ENCODE measurements at places on chromosomes 3 and 15. TPM values are rescaled to one million over a fixed set of nuclear protein-coding genes. Genes with fewer than 3 reads are reported as not detected.

- DNase-seq: no peak
Measured at GRCh38 chr15:39937696-39938095, 3.8 kb downstream of the EIF2AK4 start.

PATL2 gene
- total RNA-seq: 46.7 TPM

GRCh38 chr3:106635826-106636225 is 741.4 kb upstream of the CCDC54 start:
- no peak for DNase-seq

VEPH1 gene
- total RNA-seq: 0.22 TPM

ACP3 gene
- 19.0 TPM for total RNA-seq

DNA sequence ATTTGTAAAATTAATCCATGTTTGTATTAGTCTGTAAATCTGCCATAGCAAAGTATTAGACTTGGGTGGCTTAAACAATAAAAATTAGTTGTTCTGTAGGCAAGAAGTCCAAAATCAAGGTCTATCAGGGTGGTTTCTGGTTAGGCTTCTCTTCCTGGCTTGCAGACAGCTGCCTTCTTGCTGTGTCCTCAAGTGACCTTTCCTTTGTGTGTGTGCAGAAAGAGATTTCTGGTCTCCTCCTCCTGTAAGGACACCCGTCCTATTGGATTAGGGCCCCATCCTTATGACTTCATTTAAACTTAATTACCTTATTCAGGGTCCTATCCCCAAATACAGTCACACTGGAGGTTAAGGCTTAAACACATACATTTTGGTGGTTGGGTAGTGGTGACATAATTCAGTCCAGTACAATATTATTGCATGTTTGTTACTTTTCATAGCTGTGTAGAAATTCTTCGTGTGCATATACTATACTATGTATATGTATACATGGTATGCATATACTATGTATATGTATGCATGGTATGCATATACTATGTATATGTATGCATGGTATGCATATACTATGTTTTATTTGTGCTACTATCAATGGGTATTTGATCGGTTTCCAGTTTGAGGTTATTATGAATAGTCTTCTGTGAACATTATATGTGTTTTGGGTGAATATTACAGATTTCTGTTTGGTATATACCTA is 57.9 kb upstream of the RNU6-1 start:
- DNase-seq: no peak

- no peak for DNase-seq
Measured at GRCh38 chr3:50275141-50275995, 3.5 kb upstream of the LSMEM2 start.

PDE12 gene
- 29.9 TPM for total RNA-seq

DNA sequence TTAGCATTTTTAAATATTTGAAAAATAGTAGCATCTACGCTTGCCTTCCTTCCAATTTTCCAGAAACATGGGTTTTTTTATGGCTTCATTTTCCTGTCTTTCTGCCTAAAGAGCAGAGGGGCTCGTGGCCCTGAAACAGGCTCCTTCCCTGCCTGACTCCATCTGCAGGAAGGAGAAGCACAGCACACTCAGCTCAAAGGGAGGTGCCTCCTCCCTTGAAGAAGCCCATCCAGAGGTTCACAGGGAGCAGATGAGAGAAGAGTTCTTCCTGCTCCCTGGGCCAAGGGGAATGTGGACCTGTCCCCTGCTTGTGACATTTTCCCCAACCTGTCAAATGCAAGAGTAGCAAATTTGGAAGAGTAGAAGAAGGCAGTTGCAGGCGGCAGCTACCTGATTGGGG is 55.8 kb downstream of the BBX start:
- no peak for DNase-seq

DNA sequence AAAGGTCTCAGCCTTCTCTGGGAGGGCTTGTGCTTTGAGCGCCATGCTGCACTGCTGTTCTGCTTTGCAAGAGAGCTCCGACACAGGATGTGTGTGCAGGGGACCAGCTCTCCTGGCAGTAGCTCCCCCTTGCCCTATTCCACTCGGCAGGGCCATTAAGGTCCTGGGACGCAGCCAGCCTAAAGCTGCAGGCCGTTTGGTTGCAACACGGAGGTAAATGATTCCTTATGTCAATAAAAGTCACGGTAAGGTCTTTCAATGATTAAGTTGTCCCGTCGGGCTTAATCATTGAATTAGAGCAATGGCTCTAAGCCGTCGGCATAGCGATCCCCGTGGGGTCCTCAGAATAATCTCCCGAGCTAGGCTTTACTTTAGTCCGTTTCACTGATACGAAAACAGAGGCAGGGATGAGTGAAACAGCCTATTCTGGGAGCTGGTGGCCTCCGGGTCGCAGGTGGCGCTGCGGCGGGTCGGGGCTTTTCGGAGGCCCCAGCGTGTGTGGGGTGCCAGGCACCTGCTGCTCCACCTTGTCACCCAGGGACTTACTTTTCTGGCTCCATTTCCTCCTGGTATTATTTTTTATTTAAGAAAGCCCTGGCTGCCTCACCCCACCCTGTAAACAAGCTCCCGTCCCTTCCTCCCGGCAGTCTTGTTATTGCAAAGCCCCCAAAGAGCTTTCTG is 525.2 kb downstream of the OCA2 start:
- DNase-seq: no peak

GRCh38 chr3:25594007-25594502 is 70.7 kb downstream of the TOP2B start:
- DNase-seq: peak; percentile 16

TPM1 gene
- 19.2 TPM for total RNA-seq

MAP1A gene
- total RNA-seq: 0.30 TPM

GRCh38 chr3:119437691-119438258 is 25.6 kb downstream of the TMEM39A start:
- DNase-seq: no peak

DNA sequence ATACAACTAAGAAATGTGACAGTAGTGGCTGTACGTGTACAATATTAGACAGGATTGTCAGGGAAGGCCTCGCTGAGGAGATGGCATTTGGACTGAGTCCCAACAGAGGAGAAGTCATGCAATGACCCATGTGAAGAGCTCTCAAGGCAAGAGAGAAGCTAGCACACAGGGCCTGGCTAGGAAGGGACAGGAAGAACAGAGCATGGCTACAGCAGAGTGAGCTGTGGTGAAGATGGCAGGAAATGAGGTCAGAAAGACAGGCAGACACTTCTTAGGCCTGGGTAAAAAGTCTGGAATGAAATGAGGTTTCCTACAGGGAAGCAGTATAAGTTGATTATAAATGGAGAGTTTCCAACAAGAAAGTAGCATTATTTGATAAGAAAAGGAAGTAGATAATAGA is 33.2 kb upstream of the LEKR1 start:
- no peak for DNase-seq

GRCh38 chr15:48510976-48511375 is 134.5 kb downstream of the FBN1 start:
- DNase-seq: no peak

DNA sequence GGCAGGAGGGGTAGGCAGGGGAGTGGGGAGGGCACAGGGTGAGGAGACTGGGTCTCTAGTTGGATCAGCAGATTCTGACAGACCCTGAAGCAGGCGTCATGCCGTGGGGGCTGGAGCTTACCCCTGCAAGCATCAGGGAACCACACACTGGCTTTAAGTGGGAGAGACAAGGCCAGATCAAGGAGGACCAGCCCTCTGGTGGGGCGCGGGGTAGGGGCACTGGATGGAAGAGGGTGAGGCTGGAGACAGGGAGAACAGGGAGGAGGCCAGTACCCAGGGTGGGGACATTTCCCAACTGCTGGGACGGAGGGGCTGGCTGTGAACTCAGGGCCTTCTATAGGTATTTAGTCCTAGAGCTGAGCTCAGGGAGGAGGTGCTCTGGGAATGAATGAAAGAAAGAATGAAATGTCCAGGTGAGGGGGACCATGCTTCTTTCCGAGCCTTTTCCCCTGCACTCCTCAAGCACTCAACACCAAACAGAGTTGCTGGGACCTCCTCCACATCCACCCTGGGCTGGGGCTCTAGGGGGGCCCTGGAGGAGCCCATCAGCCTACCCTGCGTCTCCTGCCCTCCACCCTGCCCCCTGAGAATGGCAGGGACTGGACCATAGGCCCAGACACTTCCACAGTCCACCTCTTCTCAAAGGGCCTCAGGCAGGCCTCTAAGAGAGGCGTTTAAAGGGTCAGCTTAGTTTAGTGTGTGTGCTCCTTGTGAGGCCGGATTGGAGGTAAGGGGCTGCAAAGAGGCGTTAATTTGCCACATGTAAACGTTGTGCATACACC is 49.0 kb upstream of the FGD5 start:
- no peak for DNase-seq

DNA sequence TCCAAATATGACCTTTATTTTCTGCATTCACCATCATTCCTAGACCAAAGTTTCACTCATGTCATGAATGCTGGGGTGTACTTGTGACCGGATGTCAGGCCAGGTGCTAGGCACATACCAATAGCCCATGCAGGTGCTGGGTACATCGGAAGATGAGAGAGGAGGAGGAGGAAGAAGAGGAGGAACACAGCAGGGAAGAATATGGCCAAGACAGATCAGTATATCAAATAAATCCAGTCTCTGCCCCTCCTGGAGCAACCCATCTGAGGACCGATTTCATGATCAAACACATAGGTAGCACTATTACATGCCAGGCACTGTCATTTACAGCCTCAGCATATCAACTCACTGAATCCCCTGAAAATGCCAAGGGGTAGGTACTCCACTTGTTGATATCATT is 3.0 kb upstream of the WNT7A start:
- no peak for DNase-seq

CTXN2 gene
- total RNA-seq: not detected

ZNF80 gene
- 0.65 TPM for total RNA-seq

All from naive thymus-derived CD4-positive, alpha-beta T cell (primary cell).